ENCODE measurements at places on chromosomes 3 and 15.

DNA sequence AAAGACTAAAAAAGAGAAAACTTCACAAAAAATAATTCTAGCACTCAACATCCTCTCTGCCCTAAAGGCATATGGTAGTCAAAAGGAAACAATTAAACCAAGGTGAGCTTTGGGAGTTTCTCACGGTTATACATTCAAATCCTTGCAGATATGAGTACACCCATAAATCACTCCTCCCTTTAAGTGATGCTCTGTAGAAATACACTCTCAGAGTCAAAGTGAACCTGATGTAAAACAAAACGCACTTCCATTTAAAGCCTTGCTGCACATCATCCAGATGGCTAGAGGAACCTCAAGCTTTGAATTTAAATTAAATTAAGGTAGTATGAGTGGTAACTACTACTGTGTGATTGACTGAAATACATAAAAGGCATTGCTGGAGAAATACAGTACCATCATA lies 36.0 kb upstream of the AADAC start:
- H3K4me1 ChIP-seq = peaks cover 5% of the 10 kb centered on the region
- H3K27ac ChIP-seq = no peak overlapping the region
- H3K4me3 ChIP-seq = no peak overlapping the region
- no peaks in the 10 kb centered on the region for H3K27me3 ChIP-seq

- H3K4me3 ChIP-seq = peak overlapping the region; percentile 24
- H3K27ac ChIP-seq = peak overlapping the region; percentile 96
- H3K4me1 ChIP-seq = peaks cover 54% of the 10 kb centered on the region
- DNase-seq = peak; percentile 61
Observed at GRCh38 chr15:63075015-63075983, 32.8 kb downstream of the TPM1 start.

DNA sequence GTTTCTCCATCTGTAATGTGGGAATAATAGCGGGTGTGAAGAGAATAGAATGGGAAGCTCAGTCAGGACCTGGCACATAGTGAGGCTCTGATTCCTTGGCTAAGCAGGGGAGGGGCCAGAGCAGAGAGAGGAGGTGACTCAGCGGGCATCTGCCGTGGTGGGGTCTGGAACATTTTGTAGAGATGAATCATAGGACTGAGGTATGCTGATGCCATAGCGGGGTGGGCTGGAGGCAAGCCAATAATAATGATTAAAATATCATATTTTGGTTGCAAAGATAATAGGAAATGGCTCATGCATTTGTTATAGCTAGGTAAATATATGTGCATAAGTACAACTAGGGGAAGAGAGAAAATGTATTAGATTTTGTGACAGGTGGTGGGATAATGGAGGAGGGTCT lies 11.2 kb downstream of the TGM4 start:
- no peaks in the 10 kb centered on the region for H3K27me3 ChIP-seq
- no peaks in the 10 kb centered on the region for H3K36me3 ChIP-seq

GRCh38 chr15:52039925-52040781 lies 21.1 kb downstream of the MAPK6 start:
- DNase-seq = no peak
- no peak overlapping the region for H3K4me3 ChIP-seq
- peaks cover 61% of the 10 kb centered on the region for H3K4me1 ChIP-seq
- H3K27ac ChIP-seq = peak overlapping the region; percentile 76
- H3K27me3 ChIP-seq = no peaks in the 10 kb centered on the region
- H3K36me3 ChIP-seq = no peaks in the 10 kb centered on the region

DNA sequence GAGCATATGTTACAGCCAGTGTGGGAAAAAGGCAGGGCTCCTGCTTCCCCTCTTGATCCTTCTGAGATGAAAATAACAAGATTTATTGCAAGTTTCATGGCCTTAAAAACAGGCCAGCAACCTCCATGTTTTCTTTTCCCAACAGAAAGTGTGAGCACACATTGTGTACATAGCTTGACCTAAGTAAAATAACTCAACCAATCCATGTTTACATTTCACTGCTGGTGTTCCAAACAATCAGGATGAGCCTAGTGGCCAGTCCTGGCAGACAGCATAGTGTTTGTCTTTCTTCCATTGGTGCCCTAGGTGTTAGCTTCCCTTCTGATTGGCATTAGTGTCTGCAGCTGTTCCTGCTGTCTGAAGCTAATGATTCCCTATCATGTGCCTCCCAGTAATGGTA lies 847.7 kb downstream of the EPHA3 start:
- no peak for DNase-seq
- 0 out of 2 replicates have a peak, but pooled peaks cover 4% of the 10 kb centered on the region for H3K4me1 ChIP-seq
- H3K27ac ChIP-seq = no peak overlapping the region
- no peaks in the 10 kb centered on the region for H3K36me3 ChIP-seq
- H3K4me3 ChIP-seq = no peak overlapping the region
- H3K27me3 ChIP-seq = no peaks in the 10 kb centered on the region

- no peak overlapping the region for H3K4me3 ChIP-seq
- no peaks in the 10 kb centered on the region for H3K27me3 ChIP-seq
- no peaks in the 10 kb centered on the region for H3K36me3 ChIP-seq
- peak; percentile 17 for DNase-seq
- H3K4me1 ChIP-seq = peaks cover 14% of the 10 kb centered on the region
- no peak overlapping the region for H3K27ac ChIP-seq
Observed at GRCh38 chr3:148004331-148004730, 595.2 kb downstream of the ZIC1 start.

GRCh38 chr3:4899710-4900109 lies 79.5 kb upstream of the BHLHE40 start:
- H3K4me3 ChIP-seq = no peak overlapping the region
- H3K27me3 ChIP-seq = no peaks in the 10 kb centered on the region
- H3K4me1 ChIP-seq = no peaks in the 10 kb centered on the region
- no peaks in the 10 kb centered on the region for H3K36me3 ChIP-seq
- no peak overlapping the region for H3K27ac ChIP-seq

GRCh38 chr3:196081002-196081833 lies 672 bp downstream of the TFRC start:
- peak; percentile 69 for DNase-seq
- H3K36me3 ChIP-seq = no peaks in the 10 kb centered on the region
- peaks cover 26% of the 10 kb centered on the region for H3K4me1 ChIP-seq
- peak overlapping the region; percentile 90 for H3K27ac ChIP-seq
- peaks cover 5% of the 10 kb centered on the region for H3K27me3 ChIP-seq

DNA sequence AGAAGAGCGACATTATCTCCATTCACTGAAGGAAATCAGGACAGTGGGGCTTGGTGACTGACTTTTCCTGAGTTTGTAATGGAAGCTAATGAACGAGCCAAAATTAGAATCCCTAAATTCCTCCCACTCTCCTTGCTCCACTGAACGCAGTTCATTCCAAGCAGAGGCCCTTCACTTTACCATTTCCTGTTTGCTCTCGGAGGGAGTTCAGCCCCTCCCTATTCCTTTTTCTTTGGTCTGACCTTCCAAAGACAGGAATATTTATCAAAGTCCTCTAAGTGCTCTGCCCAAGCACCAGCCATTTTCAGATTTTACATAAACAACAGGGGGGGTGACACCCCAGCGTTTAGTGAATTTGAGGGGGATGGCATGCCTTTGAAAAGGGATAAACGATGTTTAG lies 24.0 kb upstream of the PTPRG start:
- peak overlapping the region; percentile 65 for H3K27ac ChIP-seq
- no peaks in the 10 kb centered on the region for H3K27me3 ChIP-seq
- H3K4me3 ChIP-seq = peak overlapping the region; percentile 5

- H3K27me3 ChIP-seq = no peaks in the 10 kb centered on the region
- no peak overlapping the region for H3K27ac ChIP-seq
- no peaks in the 10 kb centered on the region for H3K36me3 ChIP-seq
- no peak overlapping the region for H3K4me3 ChIP-seq
- no peak for DNase-seq
Observed at GRCh38 chr3:103510760-103511159, 1075.9 kb downstream of the ZPLD1 start.

DNA sequence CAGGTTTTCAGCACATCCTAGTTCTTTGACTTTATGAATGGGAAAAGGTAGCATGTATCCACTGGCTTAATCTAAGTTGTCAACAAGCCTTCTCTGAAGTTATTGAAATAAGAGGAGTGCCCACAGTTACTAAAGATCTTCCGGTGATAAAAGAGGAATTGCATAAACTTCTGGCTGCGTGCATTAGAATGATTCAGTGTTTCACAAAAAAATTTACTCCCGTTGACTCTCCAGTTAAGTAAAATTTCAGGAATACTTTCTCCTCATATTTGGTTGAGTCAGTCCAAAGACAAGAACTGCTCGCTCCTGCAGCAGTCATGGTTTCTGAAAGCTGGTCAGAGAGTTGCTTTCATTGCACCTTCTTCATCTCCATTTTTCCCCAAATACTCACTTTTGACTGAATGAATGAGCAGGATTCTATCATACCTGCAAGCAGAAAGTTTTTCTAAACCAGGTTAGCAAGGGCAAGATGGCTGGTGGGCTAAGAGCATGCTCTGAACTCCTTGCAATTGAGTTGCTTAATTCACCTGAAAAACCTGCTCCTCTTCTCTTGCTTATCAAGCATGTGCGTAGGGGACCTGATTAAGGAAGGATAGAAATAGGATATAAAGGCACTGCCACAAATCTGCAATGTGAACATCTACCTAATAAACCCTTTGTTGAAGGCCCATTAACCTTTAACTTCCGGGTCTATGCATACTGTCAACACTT lies 64.2 kb upstream of the TIMP4 start:
- no peaks in the 10 kb centered on the region for H3K4me1 ChIP-seq
- no peak for DNase-seq
- H3K27ac ChIP-seq = no peak overlapping the region
- no peaks in the 10 kb centered on the region for H3K27me3 ChIP-seq
- H3K36me3 ChIP-seq = no peaks in the 10 kb centered on the region
- no peak overlapping the region for H3K4me3 ChIP-seq

- H3K27me3 ChIP-seq = no peaks in the 10 kb centered on the region
- peak; percentile 31 for DNase-seq
- H3K27ac ChIP-seq = no peak overlapping the region
- H3K4me3 ChIP-seq = no peak overlapping the region
- no peaks in the 10 kb centered on the region for H3K36me3 ChIP-seq
Observed at GRCh38 chr3:308597-309321, 112.2 kb downstream of the CHL1 start.

- no peak overlapping the region for H3K4me3 ChIP-seq
- no peaks in the 10 kb centered on the region for H3K36me3 ChIP-seq
- no peaks in the 10 kb centered on the region for H3K27me3 ChIP-seq
Observed at GRCh38 chr3:17747174-17747889, 4.9 kb upstream of the TBC1D5 start.

DNA sequence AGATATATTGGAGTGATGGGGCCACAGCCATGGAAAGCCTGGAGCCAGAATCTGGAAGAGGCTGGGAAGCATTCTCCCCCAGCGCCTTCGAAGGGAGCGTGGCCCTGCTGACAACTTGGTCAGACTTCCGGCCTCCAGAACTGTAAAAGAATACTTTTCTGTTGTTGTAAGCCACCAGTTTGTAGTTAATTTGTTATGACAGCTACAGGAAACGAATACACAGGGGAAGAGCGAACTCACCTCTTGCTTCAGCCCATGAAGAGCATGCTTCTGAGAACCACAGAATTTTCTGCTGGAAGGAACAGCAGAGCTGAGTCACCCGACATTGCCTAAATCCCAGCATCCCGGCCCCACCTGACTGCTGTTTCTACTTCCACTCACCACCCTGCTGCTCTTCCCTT lies 501.7 kb downstream of the SHQ1 start:
- no peaks in the 10 kb centered on the region for H3K36me3 ChIP-seq
- H3K4me1 ChIP-seq = peaks cover 6% of the 10 kb centered on the region
- H3K27me3 ChIP-seq = no peaks in the 10 kb centered on the region
- DNase-seq = no peak

DNA sequence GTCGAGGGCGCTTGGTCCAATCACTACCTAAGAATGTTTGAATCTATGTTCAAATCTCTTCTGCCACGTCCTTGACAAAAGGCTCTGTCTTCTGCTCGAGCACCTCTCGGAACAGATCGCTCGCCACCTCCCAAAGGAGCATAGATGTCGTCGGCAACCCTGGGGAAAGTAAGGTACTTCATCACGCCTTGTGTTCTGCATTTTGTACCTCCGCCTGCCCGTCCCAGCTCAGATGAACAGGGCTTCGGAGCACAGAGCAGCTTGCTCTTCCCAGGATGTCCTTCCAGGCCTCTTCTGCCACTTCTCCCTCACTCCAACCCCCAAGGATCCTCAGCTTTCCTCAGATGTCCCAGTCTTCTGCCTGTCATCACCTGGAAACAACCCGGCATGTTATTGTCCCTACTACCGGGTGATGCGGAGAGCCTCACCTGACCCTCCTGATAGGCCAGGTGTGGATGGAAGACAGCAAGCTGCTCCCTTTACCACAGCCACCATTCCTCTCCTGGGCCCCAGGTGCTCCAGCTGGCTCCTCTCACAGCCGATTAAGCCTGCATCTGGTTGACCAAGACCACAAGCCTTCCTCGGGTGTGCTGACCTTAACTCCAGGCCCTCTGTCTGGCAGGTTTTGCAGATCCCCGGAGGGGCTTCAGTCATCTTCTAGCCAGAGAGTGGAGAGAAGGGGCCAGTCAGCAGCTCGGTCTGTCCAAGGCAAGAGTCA lies 270.5 kb downstream of the FAM43A start:
- H3K36me3 ChIP-seq = no peaks in the 10 kb centered on the region
- no peaks in the 10 kb centered on the region for H3K27me3 ChIP-seq
- no peak overlapping the region for H3K27ac ChIP-seq
- no peak overlapping the region for H3K4me3 ChIP-seq

DNA sequence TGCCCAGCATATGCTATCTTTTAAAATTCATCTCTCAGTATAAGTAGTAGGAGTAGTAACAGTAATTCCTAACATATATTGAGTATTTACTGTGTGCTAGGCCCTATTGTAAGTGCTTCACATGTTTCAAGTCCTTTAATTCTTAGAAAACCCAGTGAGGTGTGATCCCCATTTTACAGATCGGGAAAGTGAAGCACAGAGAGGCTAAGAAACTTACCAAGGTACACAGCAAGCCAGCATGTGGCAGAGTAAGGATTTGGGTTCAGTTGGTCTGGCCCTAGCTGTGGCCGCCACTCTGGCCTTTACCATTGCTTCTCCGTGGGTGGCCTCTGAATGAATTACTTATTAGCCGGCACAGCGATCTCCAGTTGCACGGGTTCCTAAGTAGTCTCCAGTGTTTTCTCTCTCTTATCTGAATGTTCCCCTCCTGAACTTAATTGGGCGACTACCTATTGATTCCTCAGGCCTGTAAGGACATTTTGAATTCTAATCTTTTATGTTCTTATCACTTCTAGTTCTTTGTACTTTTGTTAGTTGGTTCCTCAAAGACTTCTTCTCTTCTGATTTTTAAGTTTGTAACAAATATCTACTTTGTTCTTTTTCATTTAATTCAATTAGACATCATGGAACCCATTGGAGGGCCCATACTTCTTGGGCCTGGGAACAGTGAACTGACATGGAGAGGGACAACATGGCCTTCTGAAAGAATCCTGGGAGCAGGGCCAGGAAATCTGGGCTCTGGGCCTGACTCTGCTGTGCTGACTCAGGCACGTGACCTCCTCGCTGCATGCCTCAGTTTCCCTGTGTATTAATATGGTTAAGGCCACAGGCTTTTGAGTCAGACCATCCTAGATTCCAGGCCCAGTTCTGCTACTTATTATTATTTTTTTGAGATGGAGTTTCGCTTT lies 11.6 kb downstream of the CLCN2 start:
- H3K27me3 ChIP-seq = no peaks in the 10 kb centered on the region
- peaks cover 9% of the 10 kb centered on the region for H3K4me1 ChIP-seq
- DNase-seq = no peak
- no peaks in the 10 kb centered on the region for H3K36me3 ChIP-seq
- H3K4me3 ChIP-seq = no peak overlapping the region

Data from GM23338 (cell line).